ENCODE measurements at places on chromosomes 12 and 14. TPM values are rescaled to one million over a fixed set of nuclear protein-coding genes. Genes with fewer than 3 reads are reported as not detected.

The SYNE3 gene
- total RNA-seq, result 21.6 TPM

The REC8 gene
- 22.3 TPM for total RNA-seq

The TSPAN19 gene
- total RNA-seq, result not detected

The ERC1 gene
- 17.4 TPM for total RNA-seq

The PPP1R3E gene
- 14.7 TPM for total RNA-seq

The PYM1 gene
- total RNA-seq, result 18.8 TPM

The RBM19 gene
- total RNA-seq, result 96.2 TPM

The GSC gene
- total RNA-seq, result not detected

Measured in activated naive CD4-positive, alpha-beta T cell treated with anti-CD3 and anti-CD28 coated beads for 36 hours (primary cell).